ENCODE measurements at places on chromosomes 7 and 10.

DNA sequence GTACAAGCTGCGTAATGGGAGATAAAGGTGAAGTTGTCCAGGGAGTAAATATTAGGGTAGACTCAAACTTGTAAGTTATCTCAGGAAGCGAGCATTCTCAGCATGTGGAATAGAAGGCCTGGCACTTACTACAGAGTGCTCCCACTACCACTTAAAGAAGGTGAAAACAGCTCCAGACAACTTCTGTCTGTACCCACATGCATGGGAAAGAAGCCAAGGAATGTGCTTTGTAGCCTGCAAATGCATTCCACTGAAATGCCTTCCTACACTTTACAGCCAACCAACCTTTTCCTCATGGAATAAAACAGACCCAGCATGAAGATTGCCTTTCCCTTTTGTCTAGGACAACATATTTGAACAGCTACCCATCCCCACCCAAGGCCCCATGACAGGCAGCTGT, 45.4 kb upstream of the NPSR1 start:
- DNase-seq: no peak

GRCh38 chr7:4085937-4086691, 596.0 kb upstream of the FOXK1 start:
- no peak for DNase-seq

- DNase-seq: no peak
Observed at GRCh38 chr7:36570528-36571189, 153.6 kb downstream of the AOAH start.

- no peak for DNase-seq
Observed at GRCh38 chr7:128867842-128868623, 5.4 kb downstream of the ATP6V1F start.

DNA sequence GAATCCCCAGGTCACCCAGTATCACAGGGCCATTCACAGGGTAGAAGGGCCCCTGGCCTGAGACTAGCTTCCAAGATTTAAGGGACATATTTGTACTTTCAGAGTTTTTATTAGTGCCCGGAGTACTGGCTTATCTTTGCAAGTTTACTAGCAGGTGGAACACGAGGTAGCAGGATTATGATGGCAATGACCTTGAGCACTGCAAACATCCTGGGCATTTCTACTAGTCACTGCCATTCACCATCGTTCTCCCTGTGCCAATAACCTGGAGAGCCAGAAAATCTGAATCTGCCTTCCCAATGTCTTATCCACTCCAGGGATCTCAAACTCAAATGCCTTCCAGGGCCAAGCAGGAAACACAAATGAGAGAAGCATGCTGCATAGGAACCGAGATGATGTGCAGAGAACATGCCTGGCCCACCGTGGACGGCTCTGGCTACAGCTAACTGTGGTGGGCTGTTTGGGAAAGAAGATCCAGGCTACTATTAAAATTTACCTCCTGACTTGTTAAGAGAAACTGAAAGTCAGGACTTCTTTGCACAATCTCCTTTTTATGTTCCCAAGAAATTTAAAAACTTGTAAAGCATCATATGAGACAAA, 16.7 kb downstream of the FAM53B start:
- DNase-seq: no peak

DNA sequence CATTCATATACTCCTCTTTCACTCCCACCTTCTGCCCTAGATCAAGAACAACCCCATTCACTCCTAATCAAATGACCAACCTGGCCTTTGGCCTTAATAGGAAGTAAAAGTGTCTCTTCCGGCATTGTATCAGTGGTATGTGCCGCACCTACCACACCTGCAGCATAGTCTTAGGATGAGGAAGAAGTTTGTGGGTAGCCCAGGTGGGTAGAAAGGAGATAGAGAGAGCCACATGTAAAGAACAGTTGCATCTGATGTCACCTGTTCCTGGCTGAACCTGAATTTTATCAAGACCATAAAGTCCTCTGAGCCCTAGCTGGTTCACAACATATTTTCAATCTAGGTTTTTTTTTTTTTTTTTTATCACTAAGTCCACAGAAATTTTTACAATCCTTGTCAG, 55.5 kb upstream of the PTPN12 start:
- no peak for DNase-seq

DNA sequence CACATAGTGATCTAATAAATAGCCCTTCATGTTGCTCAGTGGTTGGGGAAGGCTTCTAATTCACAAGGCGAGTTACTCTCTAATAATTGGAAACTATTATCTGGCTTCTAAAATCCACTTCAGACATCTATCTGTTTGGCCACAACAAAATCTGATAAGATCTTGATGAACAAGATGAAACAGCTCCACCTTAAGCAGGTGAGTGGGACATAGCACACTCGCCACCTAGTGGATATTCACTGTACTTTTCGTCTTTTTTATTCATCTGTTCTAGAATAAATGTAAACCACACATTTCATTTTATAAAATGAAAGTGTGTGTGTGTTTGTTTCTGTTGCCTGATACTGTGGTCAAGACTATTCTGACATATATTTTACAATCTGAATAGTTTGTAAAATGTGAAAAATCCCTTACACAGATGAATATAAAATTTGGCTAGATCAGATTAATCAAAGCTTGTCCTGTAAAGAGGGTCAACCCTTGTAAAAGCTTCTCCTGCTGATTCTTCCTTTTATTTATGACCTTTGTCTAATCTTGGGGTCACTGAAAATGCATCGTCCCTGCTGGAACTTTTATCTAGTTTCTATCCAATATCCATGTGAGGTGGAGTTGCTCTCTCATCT, 26.5 kb upstream of the CNTNAP2 start:
- DNase-seq: no peak

DNA sequence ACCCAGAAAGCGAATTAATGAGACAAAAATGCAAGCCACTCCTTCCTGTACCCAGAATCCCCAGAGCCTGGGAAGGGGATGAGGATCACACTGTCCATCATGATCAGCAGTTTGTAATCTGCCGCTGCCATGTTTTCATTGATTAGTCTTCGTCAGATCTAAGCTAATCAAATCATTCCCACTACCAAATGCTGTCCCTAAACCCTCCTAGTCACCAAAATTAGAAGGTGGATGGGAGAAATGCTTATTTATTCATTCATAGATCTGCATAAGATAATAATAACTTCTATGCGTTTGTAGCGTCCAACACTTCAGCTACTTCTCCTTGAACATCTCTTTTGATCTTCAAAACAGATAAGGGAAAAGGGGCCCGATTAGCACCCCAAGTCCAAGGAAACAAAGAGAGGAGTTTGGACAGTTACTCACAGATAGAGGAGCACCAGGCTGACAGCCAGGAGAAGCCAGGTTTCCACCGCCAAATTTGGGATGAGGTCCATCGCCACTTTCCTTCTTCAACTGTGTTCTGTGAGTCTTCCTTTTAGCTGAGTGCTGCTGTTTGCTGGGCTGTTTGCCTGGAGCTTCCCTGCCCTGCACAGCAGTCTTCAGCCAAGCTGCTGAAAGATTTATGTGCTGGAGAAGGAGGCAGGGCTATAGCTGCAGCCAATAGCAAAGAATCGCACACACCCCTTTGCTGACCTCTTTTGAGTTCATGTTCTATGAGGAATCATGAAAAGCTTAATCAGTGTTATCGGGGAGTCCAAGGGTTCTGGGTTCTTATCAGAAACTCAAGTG, at the start of gene CYP3A5:
Gene CYP3A5 (minus strand): TSS at position 597 of the 792 bp plus-strand sequence. CDS start 100 bp downstream, at position 497.
- DNase-seq: no peak

DNA sequence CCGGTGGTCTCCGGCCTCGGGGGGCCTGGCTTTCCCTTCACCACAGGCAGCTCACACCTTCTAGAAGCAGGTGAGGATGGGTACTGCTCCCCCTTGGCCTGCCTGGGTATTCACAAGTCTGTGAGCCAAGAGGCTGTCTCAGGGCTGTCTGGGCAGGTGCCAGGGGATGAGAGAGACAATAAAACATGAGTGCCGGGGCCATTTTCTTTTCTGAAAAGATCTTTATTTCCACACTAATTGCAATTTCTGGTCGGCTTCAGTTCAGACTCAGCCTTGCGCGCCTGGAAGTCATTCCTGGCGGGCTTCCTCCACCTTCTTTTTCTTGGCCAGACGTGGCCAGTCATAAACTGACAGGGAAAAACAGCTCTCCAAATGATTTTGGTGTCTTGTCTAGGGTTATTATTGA, 171.2 kb downstream of the ARHGAP12 start:
- DNase-seq: no peak

DNA sequence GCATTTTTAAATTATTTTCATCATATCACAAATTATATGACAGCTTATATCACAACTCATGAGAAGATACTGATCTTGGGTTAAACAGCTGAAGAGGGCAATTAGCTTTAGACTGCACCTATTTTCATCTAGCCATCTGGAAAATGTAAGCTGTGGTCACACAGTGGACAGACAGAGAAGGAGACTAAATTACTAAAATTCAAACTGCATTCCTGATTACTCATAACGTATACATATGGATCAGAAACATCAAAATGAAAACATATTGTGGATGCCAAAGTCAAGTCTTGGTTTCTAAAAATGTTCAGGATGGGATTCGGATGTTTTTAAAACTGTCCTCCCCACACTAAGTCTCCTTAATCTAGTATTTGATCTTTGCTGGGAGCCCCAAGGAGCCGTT, 6.6 kb downstream of the BBIP1 start:
- no peak for DNase-seq

DNA sequence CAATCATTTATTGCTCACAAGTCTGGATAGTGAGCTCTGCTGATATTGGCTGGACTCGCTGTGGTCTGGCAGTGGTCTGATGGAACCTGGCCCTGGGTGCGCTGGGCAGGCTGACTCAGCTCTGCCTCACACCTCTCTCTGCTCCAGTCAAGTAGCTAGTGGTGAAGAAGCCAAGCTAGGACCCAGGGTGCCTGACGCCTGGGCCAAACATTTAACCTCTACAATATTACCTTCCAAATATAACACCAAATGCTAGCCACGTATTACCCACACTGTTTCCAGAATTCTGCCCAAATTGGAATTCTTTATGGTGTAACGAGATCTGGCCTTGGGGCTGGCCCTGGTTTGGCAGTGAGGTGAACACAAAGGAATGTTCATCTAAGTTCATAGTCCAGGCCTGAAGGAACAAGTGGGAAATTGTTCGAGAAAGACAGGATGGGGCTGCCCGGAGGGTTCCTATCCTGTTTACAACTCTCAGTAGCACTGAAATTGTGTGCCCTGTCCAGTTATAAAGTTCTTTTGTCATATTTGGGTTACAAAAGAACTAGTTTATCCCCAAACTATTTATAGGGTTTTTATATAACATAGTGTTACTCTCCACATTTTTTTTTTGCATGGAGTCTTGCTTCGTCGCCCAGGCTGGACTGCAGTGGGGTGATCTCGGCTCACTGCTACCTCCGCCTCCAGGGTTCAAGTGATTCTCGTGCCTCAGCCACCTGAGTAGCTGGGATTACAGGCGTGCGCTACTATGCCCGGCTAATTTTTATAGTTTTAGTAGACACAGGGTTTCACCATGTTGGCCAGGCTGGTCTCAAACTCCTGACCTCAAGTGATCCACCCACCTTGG, 16.3 kb downstream of the OR2AE1 start:
- no peak for DNase-seq

All from stimulated activated CD4-positive, alpha-beta T cell treated with anti-CD3 and anti-CD28 coated beads, TNF-alpha, amount 100 ng/mL, for 4 hours (primary cell).